NCI-H1092 treated with DMSO at 0.1 percent for 48 hours (cell line): ENCODE measurements at places on chromosomes 7 and 10.

DNA sequence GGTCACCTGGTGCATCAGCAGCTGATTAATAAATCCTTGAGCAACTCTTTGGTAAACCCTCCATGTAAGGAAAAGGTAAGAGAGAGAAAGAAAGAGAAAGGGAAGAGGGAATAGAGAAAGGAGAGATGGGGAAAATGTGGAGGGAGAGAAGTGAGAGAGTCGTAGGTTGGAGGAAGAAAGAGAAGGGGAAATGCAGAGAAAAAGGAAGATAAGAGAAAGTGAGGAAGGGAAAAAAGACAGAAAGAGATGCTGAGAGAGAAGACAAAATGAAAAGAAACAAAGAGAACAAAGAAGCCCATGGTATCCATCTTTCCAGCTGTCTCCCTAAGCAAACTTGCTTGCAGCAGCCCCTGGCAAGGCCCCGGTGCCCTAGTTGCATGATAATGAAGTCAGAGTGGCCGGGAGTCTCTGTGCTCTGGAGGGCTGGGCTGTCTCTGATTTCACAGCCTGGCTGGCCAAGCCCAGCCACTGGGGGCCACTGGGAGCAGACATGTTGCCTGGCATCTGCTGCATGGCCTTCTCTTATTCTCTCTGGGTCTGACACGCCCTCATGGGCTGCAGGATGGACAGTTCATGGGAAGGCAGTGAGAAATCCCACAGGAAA, 48.4 kb downstream of the PRR15 start:
- no peak for DNase-seq

- DNase-seq = no peak
These were observed 2.5 kb upstream of the KPNA7 start for GRCh38 chr7:99210265-99210970.

- DNase-seq = no peak
These were observed 203.7 kb downstream of the SORCS1 start for GRCh38 chr10:106960812-106961211.

GRCh38 chr7:31488562-31489203, 25.2 kb upstream of the ITPRID1 start:
- no peak for DNase-seq
